Breast epithelium (tissue), 4 donors: ENCODE measurements at places on chromosomes 11 and 22.

- DNase-seq: no peak
Measured at GRCh38 chr11:61917334-61918109, at the start of gene RAB3IL1. TSS of gene RAB3IL1 (minus strand) at chr11:61917566. CDS start at chr11:61917367, 199 bp downstream.

- DNase-seq: no peak
Measured at GRCh38 chr11:19450282-19450681, 209.5 kb upstream of the E2F8 start.

GRCh38 chr11:97607291-97608000, 1217.6 kb downstream of the JRKL start:
- DNase-seq: no peak

GRCh38 chr11:102115557-102115956, 5.3 kb downstream of the YAP1 start:
- no peak for DNase-seq

- no peak for DNase-seq
Measured at GRCh38 chr22:20604776-20605221, 97.4 kb downstream of the MED15 start.

- no peak for DNase-seq
Measured at GRCh38 chr11:111631666-111632039, 29.4 kb downstream of the SIK2 start.

GRCh38 chr11:116404462-116404798, 368.4 kb downstream of the BUD13 start:
- no peak for DNase-seq

DNA sequence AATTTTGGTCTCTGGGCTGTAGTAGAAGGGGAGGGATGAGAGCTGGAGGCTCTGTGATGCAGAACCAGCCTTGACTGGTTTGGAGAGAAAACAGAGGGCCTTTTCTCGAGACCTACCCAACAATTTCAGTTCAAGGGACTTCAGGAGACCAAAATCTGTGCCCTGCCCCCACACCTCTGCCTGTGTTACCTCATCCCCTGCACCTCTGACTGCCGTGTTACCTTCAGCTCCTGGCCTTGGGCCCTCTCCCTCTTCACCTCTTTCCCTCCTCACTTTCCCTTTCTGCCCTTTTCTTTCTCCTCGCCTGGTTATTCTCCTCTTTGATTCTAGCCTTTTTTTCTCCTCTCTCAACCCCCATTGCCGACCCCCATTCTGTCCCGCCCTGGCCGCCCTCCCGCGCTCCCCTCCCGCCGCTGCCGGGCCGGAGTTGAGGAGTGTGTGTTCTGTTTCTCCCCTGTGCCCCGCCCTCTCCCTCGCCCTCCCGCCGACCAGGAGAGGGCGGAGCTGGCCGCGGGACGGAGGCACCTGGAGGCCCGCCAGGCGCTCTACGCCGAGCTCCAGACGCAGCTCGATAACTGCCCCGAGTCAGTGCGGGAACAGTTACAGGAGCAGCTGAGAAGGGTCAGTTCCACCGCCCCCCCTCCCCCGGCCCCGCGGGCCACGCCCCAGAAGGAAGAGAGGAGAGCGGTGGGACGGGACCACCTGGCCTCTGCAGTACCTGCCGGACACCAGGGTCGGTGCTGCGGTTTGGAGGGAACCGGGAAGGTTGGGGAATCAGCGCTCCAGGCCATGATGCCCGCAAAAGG, 27.2 kb downstream of the PHLDB1 start:
- DNase-seq: peak; percentile 80

DNA sequence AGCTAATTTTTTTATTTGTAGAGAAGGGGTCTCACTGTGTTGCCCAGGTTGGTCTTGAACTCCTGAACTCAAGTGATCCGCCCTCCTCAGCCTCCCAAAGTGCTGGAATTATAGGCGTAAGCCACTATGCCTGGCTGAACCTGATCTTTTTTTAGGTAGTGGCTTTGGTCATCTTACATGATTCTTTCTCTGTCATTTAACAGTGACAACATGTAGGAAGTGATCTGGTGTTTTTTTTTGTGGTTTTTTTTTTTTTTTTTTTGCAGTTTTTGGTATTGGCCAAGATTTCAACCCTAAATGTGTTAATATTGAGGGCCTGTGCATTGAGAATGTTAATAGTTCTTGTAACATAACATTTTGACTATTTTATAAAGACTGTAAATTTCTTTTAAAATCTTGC, 8.0 kb upstream of the FERMT3 start:
- no peak for DNase-seq

DNA sequence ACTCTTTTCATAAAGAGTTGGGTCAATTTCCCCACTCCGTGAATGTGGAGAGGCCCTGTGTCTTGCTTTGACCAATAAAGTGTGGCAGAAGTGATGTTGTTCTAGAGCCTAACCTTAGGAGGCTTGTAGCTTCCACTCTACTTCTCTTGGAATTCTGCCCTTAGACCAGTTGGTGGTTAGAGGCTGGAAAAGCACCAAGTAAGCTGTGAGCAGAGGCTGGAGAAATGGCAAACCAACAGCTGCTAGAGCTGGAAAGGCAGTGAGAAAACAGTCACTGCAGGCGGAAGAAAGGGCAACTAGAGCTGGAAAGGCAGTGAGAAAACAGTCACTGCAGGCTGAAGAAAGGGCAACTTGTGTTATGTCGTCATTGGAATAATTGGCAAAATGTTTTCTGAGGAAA, 29.8 kb upstream of the MSANTD2 start:
- no peak for DNase-seq

DNA sequence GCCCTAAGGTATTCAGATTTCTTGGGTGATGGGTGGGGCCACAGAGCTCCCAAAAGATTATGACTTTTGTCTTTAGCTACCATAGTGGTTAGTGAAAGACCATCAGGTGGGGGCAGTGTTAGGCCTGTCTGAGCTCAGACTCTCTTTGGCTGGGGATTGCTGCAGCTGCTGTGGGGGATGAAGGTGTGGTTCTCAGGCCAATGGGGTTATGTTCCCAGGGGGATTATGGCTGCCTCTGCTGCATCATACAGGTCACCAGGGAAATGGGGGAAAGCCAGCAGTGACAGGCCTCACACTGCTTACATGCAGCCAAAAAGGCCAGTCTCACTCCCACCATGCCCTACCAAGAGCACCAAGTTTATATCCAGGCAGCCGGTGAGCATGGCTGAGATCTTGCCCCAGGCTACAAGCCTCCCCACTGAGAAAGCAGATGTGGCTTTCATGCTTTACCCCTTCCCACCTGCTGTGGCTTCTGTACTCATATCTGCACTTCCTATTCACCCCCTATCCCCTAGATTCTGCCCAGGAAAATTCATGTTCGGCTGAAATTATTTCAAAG, 24.8 kb downstream of the CNTF start:
- DNase-seq: no peak

GRCh38 chr11:724778-725386, 18.9 kb downstream of the EPS8L2 start:
- DNase-seq: no peak

DNA sequence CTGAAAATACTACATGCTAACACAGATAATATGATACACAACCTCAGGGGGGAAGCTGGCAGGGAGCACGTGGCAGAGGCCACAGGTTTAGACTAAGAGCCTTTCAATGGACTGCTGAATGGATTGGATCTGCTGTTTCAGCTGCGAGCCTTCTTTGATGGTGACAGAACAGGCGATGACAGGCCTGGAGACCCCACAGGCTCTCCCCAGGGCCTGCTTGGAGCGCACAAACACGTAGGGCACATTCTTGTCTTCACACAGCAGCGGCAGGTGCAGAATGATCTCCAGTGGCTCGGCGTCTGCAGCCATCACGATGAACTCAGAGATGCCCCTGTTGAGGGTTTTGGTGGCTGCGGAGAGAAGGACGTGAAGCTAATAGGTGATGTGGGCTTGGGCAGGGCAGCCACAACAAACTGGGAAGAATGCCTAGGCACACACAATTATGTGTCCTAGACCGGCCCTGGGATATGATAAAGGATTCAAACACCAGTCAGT, 13.8 kb downstream of the SNU13 start:
- DNase-seq: peak; percentile 3

DNA sequence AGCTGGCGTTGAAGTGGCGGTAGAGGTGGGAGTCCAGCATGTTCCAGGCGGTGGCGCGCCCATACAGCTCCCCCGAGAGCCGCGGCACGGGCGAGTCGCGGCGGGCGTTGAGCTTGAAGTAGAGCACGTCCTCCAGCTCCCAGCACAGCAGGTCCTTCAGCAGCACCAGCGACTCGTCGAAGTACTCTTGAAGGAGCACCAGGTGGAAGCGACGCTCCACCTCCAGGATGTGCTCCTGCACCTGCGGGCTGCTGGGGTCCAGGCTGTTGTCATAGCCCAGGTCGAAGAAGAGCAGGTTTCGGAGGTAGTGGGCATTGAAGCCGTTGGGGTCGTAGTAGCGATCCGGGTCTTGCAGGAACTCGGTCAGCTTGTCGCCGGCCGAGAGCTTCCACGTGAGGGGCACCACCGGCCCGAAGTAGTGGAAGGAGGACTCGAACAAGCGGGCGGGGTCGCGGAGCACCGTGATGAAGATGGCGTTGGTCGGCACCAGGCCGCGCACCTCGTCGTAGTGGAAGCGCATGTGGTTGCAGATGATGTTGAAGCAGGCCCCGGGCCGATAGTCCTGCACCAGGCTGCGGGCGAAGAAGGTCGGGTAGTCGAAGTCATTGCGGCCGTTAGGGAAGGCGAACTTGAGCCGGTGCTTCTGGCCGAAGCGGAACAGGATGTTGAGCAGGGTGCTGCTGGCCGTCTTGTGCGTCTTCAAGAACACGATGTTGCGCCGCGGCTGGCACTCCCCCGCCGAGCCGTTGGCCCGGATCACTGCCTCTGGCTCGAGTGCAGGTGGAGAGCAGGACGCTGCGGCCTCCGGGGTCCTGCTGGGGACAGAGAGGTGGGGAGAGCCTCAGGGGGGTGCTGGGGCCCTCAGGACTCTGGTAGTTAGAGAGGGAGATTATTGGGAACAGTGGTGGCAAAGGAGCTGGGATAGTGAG, 9.0 kb upstream of the SEC14L6 start:
- no peak for DNase-seq

DNA sequence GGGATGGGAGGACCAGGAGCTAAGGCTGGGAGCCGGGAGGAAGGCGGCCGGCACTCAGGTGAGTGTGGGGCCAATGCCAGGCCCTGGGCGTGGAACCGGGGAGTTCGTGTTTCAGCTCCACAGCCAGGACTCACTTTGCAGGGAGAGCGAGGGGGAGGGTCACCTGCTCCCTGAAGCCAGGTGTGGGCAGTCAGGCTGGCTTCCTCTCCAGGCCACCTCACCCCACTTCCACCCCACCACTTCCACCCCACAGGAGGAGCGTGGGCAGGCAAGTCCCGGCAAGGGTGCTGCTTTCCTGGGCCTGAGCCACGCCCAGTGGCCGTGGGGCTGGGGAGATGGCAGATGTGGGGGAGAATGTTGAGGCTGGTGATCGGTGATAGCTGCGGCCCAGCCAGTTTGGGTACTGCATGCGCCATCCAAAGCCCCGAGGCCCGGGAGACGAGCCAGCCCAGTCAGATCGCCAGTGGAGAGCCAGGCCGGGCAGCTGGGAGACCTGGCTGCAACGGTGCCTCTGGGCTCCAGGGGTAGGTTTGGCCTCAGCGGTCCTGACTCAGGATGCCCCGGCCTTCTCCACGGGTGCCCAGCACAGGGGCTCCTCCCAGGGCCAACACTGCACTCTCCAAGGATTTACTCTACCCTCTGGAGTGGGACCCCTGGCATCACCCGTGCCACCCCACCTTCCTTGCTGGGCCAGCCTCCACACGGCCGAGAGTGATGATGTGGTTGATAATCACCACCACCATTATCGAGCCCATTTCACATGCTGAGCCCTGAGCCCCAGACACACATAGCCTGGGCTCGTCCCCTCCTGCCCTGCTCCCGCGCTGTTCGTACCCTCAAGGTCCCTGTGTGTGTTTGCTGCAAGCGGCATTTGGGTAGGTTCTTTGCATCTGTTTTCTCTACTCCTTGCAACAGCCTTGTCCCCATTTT, 93.8 kb downstream of the WNT7B start:
- no peak for DNase-seq

GRCh38 chr11:126573325-126573978, 218.0 kb downstream of the ST3GAL4 start:
- DNase-seq: no peak

- no peak for DNase-seq
Measured at GRCh38 chr22:46957521-46957920, 195.1 kb downstream of the TBC1D22A start.

DNA sequence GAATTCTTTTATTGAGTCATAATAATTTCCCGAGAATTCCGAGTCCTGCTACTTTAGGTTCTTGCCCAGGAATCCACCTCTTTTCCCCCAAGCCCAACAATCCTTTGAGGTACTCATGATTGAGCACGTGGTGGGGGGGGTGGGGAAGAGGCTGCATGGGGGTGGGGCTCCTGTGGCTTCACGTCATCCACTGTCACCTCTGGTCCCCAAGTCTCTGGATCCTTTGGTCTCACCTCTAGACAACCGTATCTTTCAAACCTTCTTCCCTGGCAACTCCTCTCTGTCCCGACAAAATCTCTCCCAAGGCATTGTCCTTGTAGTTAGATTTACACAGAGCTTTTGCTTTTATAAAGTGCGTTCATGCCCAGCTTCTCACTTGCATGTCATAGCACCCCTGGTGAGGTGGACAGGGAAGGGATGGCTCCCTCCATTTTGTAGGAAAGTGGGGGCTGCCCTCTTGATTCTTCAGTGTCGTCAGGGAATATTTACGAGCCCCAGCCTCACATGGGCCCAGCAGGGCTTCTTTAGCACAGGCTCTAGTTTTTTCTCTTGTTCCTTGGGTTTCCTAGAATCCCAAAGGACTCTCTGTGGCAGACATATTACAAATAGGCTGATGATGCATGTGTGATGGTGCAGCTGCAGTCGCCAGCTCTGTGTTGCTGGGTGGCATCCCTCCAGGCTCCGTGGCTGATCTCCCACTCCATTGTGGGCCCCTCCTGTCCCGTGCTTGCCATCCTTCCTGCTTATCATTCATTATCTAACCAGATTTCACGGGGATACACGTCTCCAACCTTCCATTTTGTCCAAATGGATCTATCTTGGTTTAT, 8.4 kb downstream of the UCP3 start:
- DNase-seq: no peak

DNA sequence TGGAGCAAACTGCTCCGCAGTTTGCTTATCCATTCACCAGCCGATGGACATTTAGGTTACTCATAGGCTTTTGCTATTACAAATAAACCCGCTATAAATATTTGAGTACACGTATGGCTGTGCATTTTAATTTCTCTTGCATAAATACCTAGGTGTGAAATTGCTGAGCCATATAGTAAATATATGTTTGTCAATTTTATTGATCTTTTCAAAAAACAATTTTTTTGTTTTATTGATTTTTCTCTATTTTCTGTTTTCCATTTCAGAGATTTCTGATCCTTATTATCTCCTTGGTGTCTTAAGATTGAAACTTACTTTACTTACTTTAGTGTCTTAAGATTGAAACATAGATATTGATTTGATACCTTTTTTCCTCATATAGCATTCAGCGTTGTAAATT, 4.5 kb downstream of the ZNF74 start:
- no peak for DNase-seq
